ENCODE measurements at places on chromosomes 6 and 20. TPM values are rescaled to one million over a fixed set of nuclear protein-coding genes. Genes with fewer than 3 reads are reported as not detected.

Gene CD24
- total RNA-seq = 1.9 TPM

Gene PTCRA
- not detected for total RNA-seq

Gene SNAI1
- total RNA-seq = 0.43 TPM

Gene KCNB1
- not detected for total RNA-seq

Gene ALDH8A1
- total RNA-seq = 3.5 TPM

Gene KIAA1586
- total RNA-seq = 21.3 TPM

Gene CST7
- 50.3 TPM for total RNA-seq

Gene RALY
- total RNA-seq = 148 TPM

Gene OR14J1
- not detected for total RNA-seq

Gene BPIFB3
- not detected for total RNA-seq

Gene FAM217B
- 22.5 TPM for total RNA-seq

Gene DACT2
- not detected for total RNA-seq
